Ammon's horn (tissue), 1 donor: ENCODE measurements at places on chromosomes 1 and 21.
A peak's percentile ranks its signal among the peaks of the same experiment; 100 is the strongest.

- DNase-seq, result peak; percentile 54
Measured at GRCh38 chr1:157496121-157496526, 56.2 kb downstream of the FCRL5 start.

DNA sequence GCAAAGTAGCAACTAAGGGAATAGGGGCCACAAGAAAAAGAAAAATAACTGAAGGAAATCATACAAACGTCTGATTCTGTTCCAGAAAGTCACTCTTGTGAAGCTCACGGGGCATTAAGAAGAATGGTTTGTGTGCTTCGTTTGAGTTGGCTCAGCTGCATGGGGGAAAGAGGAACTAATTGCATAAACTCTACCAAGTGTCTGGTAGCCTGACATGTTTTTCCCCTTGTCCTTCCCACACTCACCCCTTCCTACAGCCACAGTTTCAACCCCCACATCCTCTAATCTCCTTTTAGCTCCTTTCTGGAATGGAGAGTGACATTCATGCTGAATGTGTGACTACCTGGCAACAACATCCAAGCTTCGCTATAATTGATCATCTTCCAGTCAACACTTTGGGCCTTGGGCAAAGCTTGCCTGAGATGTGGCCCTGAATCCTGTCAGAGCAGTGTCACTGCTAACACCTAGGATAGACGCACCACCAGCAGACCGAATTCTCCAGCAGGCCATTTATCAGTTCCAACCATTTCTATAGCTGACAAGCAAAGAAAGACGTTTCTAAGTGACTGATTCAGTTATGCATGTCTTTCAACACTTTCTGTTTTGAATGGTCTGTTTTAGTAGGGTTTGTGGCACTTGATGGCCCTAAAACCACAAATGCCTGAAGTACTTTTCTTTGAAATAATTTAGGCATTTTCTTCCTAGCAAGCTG is 439.6 kb downstream of the TTLL7 start:
- no peak for DNase-seq

DNA sequence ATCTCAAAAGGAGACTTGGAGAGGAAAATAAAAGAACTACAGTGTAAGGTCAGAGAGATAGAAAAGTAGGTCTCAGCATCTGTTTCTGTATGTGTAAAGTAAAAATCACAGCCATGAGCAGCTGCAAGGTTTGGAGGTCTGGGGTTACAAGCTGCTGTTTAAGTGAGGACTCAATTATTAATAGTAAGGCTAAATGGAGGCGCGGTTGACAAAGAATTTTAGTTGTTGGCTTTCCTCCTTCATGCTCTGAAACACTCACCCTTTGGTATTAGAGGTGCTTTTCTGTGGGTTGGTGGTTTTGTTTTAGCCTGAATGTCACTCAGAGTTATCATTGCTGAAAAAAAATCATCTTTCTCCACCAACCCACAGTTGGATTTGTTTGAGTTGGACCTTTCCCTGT is 59.8 kb upstream of the HAO2 start:
- no peak for DNase-seq

DNA sequence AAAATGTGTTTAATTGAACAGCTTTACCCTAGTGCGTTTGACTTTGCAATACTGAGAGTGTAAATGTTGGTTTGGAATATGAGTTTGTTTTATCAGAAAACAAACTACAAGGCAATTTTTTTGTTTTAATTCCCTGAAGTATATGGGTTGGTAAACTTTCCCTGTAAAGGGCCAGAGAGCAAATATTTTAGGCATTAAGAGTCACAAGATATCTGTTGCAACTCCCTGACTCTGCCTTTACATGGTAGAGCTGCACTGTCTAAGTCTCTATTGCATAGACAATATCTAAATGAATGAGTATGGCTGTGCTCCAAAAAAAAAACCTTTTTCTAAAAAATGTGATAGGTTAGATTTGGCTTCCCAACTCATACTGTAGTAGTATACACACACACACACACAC is 115.1 kb upstream of the PBX1 start:
- no peak for DNase-seq

- no peak for DNase-seq
Measured at GRCh38 chr1:162463021-162463420, 34.6 kb upstream of the UHMK1 start.

DNA sequence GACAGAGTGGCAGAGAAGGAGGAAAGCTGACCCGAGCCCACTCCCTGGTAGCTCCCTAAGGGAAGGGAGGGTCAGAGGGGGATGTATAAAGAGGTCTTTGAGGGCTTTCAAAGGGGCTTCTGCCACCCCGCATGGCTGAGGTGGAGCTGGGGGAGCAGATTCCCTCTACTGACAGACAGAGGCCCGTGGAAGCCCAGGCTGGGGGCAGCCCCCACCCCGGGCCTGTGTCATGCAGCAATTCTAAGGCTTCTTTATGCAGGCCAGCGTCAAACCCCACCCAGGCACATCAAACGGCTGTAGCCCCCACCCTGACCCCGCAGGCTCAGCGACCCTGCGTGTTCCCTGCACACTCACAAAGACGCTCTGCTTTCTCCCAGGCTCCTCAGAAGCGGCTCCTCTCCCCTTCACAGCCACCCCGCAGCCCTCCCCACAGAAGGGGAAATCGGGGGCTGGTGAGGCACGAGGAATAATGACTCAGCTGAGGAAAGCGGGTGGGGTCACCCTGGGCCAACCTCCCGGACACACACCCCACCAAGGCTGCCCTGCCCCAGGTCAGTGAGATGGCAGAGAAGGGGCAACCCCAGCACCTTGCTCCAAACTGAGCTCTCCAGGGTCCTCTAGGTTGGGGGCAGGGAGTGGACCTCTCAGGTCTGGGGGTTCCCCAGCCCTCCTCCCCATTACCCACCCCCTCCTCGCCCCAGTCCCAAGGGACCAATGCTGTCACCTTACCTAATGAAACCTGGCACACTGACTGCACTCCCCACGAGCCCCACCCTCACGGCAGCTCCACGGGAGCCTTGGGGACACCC is 10.8 kb downstream of the SLC45A3 start:
- no peak for DNase-seq

- no peak for DNase-seq
Measured at GRCh38 chr1:236122176-236122575, 20.2 kb upstream of the GPR137B start.

DNA sequence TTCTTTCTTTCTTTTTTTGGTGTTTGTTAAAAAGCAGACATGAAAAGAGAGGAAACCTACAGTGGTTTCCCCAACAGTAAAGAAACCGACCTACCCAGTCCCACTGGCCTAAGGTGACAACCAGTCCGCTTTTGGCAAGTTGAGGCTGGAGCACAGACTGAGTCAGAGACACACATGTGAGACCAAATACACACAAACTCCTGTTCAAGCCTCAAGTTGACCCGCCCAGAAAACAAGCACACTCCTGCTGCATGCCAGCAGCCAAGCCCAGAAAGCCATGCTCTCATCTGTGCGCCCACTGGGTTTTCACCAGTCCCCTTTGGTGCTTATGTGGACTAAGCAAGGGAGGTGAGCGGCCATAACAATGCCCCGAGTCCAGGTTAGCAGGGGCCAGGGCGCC is 64.6 kb upstream of the GPR153 start:
- DNase-seq, result no peak

- no peak for DNase-seq
Measured at GRCh38 chr21:31803039-31804007, 69.5 kb upstream of the HUNK start.

DNA sequence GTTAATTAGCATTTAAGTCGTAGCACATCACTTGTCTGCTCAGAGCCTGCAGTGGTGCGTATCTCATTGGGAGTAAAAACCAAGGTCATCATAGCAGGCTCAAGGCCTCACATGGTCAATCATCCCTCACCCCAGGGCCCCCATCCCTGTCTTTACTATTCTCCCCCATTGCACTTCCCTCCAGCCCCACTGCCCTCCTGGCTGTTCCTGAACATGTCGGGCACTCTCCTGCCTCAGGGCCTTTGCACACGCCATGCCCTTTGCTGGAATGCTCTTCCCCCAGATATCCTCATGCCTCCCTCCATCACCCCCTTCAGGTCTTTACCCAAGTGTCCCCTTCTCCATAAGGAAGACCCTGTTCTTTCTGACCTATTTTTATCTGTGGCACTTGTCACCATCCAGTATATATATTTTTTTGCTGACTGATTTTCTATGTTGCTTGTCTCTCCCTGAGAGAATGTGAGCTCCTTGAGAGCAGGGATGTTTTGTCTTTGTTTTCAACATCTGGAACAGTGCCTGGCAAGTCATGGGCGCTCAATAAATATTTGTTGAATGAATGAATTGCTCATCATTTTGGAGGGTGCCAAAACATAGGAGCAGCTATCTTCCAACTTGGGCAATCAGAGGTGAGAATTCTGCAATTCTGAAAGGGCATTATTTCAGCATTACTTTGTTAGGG is 74.1 kb upstream of the POU3F1 start:
- DNase-seq, result no peak

GRCh38 chr1:197998110-197998509 is 80.9 kb downstream of the LHX9 start:
- DNase-seq, result no peak

GRCh38 chr1:168728473-168729404 is at the start of gene DPT:
DPT (minus strand) TSS chr1:168729206; CDS start chr1:168729174, 32 bp downstream.
- no peak for DNase-seq

DNA sequence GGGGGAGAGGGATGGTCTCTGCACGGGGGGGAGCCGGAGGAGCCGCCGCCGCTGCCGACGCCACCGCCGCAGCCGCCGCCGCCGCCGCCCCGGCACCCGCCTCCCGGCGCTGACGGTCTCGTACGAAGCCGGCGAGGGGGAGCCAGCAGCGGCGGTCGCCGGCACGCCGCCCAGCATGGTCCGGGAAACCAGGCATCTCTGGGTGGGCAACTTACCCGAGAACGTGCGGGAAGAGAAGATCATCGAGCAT is 311 bp downstream of the SPEN start:
- no peak for DNase-seq

GRCh38 chr1:183470961-183471742 is 1.1 kb upstream of the SMG7 start:
- peak; percentile 82 for DNase-seq

DNA sequence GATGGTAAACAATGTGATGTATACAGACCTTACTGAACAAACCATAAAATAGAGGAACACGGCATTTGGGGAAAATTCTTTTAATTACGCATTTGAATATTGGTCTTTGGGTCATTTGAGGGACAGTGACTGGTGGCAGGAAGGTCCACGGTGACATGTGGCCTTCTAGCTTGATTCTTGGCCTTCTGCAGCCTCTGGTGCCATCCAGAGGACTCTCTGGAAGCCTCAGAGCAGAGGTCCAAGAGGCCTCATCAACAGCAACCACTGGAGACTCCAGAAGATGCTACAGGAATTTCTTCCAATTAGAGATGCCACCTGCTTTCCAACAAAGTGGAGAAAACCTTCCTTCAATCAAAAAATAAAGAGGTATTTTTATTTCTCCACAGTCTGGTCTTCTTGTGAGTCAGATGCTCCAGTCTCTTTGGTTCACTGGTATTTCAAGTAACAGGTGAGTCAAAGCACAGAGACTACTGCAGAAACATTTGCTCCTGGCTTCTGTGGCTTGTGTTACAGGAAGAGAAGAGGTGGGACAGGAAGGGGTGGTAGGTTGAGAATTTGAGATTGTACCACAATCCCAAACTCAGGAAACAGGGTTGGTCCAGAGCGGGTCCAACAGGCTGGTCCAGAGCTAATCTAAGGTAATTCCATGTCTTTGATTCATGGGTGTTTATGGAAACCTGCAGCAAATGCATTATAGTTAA is 2.7 kb upstream of the F5 start:
- DNase-seq, result no peak

DNA sequence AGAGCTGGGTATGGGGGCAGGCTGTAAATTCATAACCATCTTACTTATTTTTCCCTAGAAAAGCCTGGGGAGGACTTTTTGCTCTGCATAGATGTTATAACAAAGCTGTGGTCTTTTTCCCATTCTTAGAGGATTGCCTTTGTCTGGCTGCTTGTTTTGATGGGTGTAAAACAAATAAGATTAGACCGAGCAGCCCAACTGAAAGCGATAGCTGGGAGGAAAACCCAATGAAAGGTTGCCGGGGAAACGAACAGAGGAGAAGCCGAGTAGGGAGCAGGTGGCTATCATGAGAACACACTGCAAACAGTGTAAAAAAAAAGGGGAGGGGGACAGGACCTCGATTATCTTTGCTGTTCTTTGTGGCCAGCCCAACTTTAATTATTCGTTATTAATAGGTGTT is 1.9 kb downstream of the ELAVL4 start:
- peak; percentile 45 for DNase-seq

DNA sequence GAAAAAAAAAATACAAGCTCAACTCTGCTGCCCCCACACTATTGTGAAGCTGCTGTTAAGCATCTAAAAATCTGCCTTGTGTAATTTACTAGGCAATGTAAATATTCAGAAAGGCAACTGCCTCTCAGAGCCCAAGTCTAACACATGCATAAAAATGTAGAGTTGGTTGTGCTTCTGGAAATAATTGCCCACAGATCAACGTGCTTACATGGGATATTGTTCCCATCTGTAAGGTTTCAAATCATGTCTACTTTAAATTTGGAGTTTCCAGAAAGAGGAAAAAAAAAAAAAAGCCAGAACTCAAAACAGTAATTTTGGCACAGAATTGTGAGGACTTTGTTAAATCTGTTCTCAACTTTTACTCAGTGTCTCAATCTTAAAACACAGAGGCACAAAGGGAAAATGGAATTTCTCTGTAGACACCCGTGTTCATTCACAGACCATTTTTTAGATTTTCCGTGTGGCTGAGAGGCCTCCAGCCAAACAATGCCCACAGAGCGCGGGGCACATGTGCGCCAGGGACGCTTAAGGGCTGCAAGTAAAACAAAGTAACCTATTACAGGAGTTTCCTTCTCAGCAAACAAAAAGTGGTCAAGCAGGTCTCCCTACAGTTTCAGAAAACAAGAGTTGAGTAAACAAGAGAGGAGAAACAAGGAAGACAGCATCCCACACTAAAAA is 115.5 kb downstream of the RERE start:
- peak; percentile 45 for DNase-seq

DNA sequence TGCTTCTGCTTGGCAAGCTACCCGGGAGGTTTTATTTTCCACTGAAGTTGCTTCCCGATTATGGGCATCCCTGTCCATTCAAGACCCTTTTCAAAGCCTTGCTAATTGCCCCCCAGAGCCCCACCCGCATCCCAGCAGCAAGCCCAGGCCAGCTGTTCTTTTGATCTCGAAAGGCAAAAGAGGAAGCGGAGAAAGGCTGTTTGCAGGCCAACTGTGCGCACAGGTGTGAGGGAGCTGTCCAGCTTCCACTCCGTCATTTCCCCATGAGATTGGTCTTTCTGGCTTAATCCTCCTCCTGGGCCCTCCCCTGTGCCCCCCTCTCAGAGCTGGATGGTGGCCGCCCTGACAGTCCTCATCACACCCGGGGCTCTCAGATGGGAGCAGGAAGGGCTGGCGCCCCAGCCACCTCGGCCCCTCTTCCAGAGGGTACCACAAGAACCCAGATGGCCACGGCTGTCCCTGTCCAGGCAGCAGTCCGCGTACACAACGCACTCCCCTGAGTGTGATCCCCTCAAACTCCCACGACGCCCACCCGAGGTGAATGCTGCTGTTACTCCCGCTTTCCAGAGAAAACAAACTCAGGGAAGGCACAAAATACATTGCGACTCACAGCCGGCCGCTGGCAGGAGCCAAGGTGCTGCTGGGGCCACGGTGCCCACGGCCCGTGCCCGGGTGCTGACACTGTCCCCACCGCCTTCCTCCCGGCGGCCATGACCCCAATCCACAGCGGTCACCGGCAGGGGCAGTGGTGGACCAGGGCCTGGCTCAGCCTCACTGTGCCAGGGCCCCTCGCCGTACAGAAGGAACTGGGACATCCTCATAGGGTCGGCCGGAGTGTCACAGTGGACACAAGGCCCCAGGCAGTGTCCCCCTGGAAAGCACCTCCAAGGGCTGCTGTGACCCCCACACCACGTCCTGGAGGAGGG is 121.9 kb downstream of the CRYAA start:
- DNase-seq, result no peak

GRCh38 chr1:245465666-245466065 is 310.9 kb downstream of the KIF26B start:
- no peak for DNase-seq

- no peak for DNase-seq
Measured at GRCh38 chr1:205545001-205545919, 40.8 kb downstream of the CDK18 start.
